ENCODE measurements at places on chromosomes 5 and 9.

DNA sequence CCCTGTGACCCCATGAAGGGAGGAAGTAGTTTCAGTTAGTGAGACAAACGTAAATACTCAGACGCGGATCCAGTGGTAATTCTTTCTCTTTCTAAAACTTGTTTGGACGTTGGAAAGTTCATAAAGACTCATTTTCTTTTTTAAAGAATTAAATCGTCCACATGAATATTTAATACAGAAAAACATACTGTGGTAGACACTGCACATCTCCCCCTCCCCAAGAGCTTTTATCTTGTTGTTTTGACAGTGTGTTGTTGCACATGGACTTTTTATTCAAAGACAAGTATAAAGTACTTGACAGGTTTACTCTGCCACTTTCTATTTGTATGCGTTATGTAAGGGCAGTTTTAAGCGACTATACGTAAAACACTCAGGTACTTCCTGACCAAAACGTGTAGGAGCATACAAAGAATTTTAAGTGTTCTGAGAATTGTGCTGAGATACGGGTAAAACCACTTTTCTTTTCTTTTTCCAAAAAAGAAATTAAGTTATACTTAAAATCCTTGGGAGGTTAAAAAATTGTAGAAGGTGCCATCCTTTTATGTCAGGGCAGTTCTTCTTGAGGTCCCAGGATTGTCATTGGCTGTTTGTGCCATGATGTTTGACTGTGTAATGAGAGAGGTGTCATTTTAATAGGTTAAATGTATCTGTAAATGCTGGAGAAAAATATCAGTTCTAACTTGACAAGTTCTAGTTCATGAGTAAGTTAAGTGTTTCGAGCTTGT, 1.3 kb downstream of the NIPBL start:
- DNase-seq: no peak

DNA sequence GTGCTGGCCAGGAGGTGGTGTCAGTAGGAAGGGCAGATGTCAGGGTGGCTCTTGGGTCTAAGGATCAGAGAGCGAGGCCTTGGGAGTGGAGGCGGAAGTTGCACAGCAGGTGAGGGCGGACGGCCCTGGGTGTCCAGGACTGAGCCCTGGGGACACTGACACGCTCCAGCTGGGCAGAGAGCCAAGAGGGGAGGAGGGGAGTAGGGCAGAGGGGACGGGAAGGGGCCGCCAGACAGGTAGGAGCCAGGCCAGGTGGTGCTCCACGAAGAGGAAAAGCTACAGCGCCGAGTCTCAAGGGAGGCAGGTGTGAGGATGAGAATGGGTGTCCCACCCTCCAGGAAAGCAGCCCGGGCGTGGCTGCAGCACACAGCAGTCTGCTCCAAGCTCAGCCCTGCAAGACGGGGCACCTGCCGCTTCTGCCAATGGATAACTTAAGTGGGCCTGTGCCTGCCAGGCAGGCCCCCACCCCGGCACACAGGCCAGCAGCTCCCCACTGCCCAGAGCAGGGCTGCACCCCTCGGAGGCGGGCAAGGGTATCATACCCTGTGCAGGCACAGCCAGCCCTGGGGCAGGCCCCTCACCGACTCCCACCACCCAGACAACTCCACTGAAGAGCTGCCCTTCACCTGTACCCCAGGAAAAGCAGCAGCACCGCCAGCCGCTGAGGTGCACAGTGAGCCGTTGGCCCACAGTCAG, 4.9 kb downstream of the TPRN start:
- no peak for DNase-seq

DNA sequence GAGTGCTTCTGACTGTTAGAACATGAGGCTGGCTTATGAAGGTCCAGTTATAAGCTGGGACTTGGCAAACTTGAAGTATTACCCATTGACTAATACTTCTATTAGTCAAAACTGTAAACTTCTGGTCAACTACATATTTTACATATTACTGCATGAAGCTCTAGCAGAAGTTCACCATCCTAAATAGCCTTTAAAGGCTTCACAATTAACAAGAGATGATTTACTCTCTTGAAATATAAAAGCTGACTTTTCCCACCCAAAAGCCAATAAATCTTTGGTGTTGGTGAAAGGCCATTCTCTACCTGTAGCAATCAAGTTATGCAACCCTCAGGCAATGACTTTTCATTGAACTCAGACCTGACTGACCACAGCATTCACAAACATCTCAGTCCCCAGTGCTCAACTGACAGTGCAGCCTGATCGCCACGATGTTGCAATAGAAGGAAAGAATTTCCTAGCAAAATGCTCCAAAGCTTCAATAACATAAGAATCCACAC, 345.6 kb downstream of the EBF1 start:
- DNase-seq: no peak

- no peak for DNase-seq
Observed at GRCh38 chr5:176578391-176578808, 29.3 kb downstream of the CDHR2 start.

DNA sequence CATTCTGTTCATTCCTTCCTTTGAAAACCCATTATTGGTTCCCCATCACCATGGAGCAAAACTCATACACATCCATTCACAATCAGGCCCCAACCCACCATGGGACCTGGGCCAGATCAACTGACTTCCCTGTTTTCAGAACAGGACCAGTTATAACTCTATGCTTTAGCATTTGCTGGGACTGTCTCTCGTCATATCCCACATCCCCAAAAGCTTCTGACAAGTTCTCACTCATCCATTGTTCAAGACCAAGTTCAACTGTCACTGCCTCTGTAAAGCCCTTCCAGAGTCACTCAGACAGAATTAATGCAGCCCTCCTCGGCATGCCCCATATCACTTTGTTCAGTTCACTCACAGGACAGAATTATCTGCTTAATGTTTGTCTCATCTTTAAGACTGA, 4.0 kb downstream of the FAM169A start:
- DNase-seq: no peak

DNA sequence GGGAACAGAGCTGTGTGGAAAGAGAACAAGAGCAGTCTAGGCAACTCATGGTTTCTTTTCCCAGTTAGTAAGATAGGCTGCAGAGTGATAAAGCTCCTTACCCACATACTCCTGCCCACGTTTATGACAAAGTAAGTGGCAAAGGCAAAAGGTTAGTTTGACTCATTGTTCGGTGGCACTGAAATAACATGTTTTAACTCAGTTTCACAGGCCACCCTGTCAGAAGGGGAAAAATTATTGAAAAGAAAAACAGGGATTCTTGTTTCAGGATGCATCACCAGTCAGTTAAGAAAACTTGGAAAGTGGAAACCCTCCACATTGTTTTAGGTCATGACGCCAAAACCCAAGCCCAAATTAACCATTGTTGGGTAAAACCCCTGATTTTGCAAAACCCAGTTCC, 22.3 kb upstream of the DAB2 start:
- DNase-seq: no peak

DNA sequence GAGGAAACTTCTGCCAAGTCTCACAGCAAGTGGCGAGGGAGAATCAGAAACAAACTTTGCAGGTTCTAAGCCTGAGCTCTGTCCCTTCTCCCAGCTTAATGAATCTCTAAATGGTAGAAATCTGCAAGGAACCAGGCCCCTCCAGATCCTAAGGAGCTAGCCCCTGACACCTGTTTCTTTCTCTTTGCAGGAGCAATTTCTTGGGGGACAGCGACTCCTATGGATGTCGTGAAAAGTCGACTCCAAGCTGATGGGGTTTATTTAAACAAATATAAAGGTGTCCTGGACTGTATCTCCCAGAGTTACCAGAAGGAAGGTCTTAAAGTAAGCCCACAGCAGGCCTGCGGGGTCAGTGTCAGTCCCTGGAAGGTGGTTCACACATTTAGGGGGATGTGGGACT, 21.8 kb downstream of the IL9 start:
- DNase-seq: no peak

DNA sequence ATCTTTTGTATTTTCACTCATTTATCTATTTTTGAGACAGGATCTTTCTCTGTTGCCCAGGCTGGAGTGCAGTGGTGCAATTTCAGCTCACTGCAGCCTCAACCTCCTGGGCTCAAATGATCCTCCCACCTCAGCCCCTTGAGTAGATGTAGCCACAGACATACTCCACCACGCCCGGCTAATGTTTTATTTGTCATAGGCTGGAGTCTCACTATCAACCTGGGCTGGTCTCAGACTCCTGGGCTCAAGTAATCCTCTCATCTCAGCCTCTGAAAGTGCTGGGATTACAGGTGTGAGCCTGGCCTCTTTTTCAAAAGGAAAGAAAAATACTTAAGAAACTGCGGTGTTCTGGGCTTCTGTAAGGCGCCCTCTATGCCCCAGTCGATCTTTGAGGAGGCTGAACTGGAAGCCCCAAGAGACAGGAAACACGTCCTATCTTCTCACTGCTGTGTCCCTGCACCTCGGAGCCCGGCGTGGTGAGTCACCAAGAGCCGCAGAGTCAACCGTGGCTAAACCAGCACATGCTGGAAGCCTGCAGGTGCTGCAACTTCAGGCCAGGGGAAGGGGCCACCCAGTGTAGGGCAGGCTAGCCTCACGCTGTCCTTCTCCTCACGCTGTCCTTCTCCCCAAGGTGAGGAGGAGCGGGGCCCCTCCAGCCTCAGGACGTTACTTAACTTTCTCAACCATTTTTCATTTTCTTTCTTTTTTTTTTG, 15.2 kb upstream of the LHX3 start:
- no peak for DNase-seq

DNA sequence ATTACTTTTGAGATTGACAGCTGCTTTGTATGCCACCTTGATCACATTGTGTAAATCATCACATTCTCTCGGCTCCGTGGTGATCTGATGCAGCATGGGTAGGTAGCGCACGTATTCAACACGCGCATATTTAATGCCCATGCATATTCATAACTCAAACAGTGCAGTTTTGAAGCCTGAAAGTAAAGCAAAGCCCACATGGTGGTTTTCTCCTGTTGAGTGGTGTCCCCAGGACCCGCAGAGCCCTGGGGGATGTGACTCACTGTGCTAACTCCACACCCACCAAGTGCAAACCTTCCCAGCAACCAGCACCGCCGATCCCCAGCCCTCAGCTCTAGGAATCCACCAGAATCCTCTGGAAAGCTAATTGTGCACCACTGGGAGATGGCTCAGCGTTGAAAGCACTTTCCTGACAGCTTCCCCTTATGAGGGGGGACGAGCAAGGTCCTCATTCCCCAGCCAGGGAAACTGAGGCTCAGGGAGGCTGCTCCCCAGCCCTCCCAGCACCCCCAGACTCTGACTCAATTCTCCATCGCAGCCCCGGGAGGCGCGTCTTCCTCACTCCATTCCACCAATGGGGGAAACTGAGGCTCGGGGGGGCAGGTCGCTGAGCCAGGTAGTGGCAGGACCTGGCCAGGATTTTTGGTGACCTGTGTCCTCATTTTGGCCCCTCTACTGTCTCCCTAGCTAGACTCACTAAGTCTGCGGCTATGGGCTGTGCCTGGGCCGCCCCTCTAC, 46.4 kb downstream of the SARDH start:
- DNase-seq: no peak

- DNase-seq: no peak
Observed at GRCh38 chr5:128212191-128212806, 128.7 kb downstream of the SLC12A2 start.

DNA sequence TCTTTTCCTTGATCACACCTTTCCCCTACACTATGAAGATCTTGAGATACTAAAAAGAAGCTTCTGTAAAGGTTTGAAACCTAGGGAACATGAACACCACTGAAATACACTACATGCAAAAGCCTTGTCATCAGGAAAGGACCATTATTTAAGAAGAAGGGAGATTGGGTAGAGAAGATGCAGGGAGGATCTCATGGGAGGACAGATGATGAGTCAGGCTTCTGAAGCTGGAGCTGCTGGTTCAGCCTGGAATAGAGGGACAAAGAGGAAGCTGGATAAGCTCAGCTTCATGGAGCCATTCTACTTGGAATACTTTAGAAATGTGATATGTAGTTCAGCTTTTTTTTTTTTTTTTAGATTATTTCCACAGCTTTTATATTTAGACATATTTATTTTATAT, 169.8 kb downstream of the MAN2A1 start:
- DNase-seq: no peak

- DNase-seq: no peak
Observed at GRCh38 chr5:32309761-32310160, 3.0 kb downstream of the MTMR12 start.

DNA sequence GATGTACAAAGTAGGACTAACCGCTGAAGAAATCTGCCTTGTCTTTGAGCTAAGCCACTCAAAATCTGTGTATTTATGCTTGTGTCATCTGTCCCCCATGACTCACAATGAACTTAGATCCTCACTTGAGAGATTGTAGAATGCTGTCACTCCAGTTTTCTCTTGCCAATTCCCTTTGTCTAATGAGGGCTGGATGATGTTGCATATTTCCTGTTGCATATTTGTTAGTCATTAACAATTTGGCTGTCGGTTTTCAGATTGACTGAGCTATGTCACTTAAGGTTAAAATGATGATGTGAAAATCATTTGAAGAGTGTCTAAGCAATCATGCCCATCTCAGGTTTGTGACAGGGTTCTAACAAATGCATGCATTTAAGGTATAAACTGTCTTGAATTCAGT, 481.7 kb downstream of the CDH10 start:
- DNase-seq: no peak

DNA sequence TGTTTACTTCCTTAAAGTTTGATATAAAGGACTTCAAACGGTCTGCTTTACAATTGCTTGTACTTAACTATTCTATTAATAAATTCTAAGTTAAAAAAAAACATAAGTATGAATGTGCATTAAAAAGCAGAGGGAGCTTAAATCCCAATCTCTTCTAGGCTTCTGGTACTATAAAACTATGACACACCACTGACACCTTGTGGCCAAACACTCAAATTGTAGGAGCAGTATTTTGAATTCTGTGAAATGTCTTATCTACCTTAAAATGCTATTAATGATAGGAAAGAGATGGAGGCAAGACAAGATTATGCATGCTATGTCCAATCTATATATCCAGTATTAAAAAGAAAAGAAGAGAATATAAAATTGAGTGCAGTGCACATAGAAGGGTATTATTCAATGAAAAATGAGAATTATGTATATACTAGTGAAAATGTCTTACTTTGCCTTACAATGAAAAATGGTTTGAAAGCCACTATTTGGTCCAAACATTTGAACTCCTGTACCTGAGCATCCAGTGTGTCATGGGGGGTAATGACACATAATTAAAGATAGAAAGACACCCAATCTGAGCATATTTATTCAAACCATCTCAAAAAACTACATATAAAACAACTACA, 87.6 kb downstream of the ERP44 start:
- DNase-seq: no peak

DNA sequence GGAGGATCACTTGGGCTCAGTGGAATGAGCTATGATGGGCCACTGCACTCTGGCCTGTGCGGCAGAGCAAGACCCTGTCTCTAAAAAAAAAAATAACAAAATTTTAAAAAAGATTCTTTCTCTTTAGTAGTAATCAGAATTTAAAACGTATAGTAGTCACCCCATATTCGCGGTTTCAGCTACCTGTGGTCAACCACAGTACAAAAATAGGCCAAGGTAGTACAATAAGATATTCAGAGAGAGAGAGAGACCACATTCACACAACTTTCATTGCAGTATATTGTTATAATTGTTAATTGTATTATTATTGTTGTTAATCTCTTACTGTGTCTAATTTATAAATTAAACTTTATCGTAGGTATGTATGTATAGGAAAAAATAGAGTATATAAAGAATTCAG, 18.7 kb downstream of the INIP start:
- DNase-seq: no peak
